RCC 7860 (cell line): ENCODE measurements at places on chromosomes 1 and 21.

- DNase-seq: no peak
Observed at GRCh38 chr21:38443110-38443509, 55.2 kb downstream of the ERG start.

- DNase-seq: no peak
Observed at GRCh38 chr1:53459321-53460175, at the start of gene DMRTB1. Gene DMRTB1 (plus strand): TSS chr1:53459399. CDS start chr1:53459454, 55 bp downstream.

DNA sequence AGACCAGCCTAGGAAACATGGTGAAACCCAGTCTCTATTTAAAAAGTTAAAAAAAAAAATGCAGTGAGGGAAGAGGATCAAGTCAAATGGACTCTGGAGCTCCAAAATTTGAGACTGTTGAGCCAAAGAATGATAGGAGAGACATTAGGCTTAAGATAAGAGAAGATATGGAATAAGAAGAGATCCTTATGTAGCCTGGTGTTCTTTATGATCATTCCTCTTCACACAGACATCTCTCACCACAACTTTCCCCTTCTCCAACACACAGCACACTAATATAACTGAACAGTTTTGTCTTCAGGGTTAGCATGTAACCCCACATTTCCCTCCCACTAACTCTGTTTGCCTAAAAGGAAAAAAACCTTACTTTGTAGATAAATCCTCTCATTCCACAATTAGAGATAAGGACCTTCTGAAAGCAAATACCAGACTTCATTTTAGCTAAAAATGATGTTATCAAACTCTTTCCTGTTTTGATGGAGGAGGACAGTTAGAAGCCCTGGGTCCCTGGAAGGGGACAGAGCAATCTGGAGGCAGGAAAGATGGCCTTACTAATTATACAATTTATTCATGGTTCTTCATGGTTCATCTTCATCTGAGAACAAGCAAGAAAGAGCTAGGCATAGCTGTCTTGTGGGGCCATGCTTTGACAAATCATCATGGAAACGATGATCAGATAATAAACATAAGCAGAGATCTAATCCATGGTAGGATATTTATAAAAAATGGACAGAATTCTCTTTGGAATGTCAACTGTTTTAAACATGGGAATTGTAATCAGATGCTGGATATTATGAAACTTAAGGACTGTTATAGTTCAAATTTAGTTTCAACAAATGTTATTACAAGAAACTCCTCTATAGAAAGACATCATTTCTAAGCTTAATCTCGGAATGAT lies 96.7 kb upstream of the S1PR1 start:
- no peak for DNase-seq

GRCh38 chr21:42731264-42732032 lies 78.0 kb downstream of the PDE9A start:
- no peak for DNase-seq

DNA sequence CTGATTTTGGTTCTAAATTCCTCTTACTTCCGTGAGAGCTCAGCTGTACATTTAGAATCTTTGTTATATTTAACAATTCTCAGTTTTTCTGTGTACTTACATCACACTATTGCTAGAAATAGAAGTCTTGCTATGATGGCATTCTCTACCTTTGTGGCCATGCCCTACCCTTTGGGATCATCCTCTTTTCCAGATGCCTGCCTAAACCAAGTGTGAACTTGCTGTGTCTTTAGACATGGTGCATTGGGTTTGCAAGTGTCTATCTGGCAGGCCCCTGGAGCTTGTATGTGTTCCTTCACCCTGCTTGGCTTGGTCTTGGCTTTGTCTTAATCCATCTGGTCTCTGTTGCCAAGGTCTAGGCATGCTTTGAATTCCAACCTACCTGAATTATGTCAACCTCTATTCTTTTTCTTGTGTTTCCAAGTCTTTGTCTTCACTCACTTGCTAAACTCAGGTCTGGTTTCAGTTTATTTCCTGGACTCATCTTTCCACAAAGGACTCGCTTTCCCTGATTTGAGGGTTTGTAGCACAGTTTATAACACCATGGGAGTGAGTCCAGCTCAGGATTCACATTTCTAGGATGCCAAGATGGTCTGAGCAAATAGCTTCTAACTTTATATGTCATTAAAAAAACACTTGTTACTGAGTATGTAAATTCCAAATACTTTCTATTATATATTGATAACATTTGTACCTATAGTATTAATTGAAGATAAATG lies 20.6 kb upstream of the APOBEC4 start:
- DNase-seq: no peak

DNA sequence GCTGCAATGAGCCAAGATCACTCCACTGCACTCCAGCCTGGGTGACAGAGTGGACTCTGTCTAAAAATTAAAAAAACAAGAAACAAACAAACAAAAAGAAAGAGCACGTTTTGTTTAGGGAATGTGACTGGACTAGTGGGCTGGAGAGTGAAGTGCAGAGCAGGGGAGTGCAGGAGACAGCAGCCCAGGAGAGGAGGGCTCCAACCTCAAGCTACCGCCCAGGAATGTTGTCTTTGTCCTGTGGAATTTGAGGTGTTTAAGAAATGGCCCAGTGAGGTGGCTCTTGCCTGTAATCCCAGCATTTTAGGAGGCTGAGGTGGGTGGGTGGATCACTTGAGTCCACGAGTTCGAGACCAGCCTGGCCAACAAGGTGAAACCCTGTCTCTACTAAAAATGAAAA lies 42.4 kb upstream of the MTF2 start:
- DNase-seq: no peak

DNA sequence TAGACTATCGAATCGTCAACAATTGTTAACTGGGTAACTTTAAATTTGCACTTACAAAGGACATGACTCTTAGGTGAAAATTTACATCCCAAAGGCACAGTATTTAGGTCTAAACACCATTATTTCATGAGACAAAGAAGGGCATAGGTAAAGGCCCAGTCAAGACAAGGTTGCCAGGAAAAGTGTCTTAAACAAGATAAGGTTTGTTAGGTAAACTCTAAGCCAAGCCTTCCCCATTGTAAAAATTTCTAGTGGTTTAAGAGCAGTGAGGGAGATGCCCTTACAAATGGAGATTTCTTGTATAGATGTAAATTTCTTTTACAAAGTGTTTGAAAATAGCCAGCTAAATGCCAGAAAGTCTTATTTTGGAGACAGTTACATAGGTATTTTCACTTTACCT lies 36.9 kb upstream of the FNBP1L start:
- DNase-seq: no peak

- DNase-seq: no peak
Observed at GRCh38 chr1:206706298-206706791, 21.6 kb downstream of the MAPKAPK2 start.

- no peak for DNase-seq
Observed at GRCh38 chr1:145985129-145985501, 11.3 kb downstream of the TXNIP start.

- DNase-seq: no peak
Observed at GRCh38 chr1:57957576-57957975, 533.7 kb upstream of the DAB1 start.

DNA sequence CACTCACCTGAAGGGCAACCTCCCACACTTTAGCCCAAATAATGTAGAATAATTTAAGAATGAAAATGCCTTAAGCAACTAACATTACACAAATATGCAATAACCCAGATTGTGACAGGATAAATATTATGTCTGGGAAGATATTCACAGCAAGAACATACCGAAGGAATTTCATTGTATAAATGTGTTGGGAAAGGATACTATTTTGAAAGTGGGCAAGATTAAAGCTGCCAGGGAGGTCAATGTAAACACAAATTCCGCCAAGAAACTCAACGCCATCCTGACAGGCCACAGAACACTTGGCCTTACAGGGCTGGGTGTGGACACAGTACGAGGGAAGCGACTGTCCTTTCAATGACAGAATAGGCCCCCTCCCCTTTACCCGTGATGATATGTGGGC lies 173.3 kb downstream of the RUNX1 start:
- DNase-seq: no peak

DNA sequence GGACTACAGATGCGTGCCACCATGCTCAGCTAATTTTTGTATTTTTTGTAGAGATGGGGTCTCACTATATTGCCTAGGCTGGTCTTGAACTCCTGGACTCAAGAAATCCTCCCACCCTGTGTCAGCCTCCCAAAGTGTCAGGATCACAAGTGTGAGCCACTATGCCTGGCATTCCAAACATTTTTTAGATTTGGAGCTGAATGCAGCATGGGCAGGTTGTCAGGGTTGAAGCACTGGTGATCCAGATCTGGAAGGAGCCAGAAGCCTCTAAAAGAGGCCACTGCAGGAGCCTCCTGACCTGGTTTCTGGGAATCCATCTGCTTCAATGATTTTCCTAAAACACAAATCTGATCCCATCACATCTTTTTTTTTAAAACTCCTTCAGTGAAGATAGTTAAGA lies 1.8 kb upstream of the CTPS1 start:
- DNase-seq: no peak

DNA sequence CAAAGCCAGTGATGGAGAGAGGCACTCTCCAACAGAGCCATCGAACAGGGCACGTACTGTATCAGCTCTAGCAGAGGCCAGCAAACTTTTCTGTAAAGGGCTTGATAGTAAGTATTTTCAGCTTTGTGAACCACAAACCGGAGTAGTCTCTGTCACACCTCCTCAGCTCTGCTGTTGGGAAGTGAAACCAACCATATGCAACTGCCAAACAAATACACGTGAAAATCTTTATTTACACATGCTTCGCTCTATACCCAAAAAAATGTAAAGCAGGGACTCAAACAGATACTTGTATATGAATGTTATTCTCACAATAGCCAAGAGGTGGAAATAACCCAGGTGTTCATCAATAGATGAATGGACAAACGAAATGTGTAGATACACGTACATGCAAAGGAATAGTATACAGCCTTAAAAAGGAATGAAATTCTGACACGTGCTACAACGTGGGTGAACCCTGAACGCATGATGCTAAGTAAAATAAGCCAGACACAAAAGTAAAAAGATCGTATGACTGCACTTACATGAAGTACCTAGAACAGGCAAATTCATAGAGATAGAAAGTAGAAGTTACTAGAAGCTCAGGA lies 39.0 kb downstream of the SETD4 start:
- DNase-seq: no peak

- DNase-seq: no peak
Observed at GRCh38 chr1:171090604-171091003, at the start of gene FMO3. Gene FMO3 (plus strand): TSS chr1:171090905. CDS start chr1:171092659, 1,754 bp downstream.

DNA sequence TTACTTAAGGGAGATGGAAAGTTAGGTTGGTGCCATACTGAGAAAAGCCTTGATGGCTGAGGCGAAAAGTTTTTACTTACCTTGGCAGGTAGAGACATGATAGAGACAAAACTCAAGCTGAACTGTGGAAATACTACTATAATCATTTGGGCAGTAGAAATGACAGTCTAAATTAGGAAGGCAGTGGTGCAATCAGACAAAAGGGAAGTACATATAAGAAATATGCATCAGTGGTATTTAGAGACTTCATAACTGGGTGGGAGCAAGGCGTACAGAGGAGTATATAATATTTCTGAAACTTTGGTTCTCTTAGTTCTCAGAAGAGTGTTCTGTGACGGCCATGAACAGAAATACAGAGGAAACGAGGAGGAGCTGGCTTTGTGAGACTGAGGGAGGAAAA lies 2.4 kb upstream of the CEP350 start:
- DNase-seq: no peak

DNA sequence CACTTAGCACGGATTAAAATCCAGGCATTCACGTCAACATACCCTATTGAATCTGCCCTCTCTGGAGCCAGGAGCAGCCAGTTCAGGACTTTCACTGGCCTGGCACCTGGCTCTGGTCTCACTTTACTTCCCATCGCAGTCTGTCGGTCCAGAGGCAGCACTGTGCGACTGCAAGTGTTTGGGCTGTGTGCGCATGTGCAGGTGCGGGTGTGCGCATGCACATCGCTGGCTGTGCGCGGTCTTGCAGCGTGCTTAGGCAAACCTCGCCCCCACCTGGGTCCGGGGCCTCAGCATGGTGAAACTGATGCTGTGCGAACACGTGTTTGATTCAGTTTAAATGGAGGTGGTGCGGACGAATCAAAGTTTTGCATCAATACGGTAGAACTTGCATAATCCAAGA lies 38.0 kb downstream of the ATF3 start:
- no peak for DNase-seq

DNA sequence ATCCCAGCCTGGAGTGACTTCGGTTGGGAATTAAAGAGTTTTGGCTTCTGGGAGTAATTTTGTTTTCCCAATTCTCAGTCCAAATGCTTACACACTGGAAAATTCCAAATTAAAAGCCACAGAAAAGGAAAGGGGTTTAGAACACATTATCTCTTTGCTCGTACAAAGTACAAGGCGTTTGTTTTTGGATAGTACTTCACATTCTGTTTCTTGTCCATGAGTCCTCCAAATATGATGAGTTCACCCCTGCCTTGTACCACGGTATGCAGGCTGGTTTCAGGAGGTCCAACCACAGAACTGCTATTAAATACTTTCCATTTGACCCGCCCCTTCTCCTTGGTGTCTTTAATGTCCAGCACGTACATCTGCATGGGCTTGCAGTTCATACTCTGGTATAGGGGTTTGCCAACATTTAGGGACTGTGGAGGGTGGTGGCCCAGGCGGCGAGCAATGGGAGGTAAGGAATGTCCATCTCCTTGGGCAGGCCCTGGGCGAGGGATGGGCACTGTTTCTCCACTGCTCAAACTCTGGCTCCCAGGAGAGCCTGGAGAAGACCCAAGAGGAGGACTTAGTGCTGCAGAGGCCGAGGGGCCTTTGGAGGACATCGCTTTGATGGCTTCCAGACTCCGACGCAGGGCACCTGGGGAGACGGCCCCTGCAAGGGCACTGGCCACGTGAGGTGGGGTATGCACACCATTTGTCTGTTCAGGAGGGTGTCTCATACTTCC lies 13.7 kb upstream of the CPLANE2 start:
- no peak for DNase-seq

DNA sequence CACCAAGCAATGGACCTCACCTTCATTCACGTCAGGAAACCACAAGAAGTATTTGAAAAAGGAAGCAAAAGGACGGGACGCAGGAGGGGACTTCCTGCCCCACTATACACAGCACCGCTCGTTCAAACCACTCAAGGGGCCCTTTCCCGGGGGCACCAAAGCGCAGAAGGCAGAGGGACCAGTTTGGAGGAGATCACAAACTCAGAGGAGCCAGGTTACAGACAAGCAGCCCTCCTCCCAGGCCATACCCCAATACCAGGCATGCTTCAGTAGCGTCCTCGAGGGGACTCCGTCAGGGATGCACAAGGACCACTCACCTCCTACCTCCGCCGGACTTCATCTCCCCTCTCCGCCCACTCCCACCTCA lies 685 bp downstream of the CRTC2 start:
- no peak for DNase-seq

GRCh38 chr1:22958556-22958955 lies 14.1 kb downstream of the LACTBL1 start:
- DNase-seq: no peak

- no peak for DNase-seq
Observed at GRCh38 chr1:113118266-113118665, 45.3 kb downstream of the LRIG2 start.

DNA sequence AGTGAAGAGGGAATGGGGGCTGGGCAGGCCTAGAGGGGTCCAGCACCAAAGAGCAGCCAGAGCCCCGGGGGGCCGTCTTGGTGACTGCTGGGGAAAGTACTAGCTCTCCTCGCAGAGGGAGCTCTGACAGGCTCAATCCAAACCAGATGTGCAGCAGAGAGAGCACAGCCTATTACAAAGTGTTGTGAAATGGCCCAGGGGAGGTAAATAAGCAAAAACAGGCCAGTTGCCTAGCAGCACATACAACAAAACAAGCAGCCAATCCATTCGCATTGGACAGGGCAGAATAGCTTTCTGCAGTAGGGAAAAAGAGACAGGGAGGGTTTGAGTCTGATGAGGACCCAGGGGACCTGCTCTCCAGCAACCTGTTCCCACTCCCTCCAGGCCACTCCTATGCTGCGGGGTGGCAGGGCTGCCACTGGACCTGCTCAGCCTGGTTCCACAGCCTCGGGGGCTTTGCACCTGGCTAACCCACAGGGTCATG lies 239.6 kb upstream of the FGGY start:
- DNase-seq: no peak

GRCh38 chr1:29557701-29558600 lies 321.6 kb downstream of the PTPRU start:
- DNase-seq: no peak
